Pons (tissue), 1 donor: ENCODE measurements at places on chromosomes 5 and 9.

GRCh38 chr9:99189887-99190596 lies 31.7 kb downstream of the ALG2 start:
- DNase-seq, result no peak

- no peak for DNase-seq
These were observed 17.2 kb downstream of the NKX2-5 start for GRCh38 chr5:173217626-173218397.

GRCh38 chr5:62077823-62078550 lies 228.0 kb upstream of the KIF2A start:
- no peak for DNase-seq

DNA sequence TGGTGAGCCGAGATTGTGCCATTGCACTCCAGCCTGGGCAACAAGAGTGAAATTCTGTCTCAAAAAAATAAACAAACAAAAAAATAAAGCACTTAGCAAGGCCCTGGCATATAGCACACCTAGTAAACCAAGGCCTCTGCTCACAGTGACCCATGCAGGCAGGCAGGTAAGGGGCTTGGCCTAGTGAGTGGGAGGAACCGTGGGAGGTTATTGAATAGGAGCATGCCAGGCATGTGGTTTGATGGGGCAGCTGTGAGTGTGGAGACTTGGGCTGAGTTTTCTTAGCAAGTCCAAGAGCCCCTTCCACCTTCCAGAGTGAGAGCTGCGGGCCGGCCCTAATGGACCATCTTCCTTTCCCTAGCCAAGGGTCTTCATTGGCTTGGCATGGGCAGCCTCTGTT lies 4.5 kb upstream of the NDST1 start:
- DNase-seq, result no peak

- no peak for DNase-seq
These were observed 19.5 kb downstream of the ADAMTS6 start for GRCh38 chr5:65462139-65462705.

GRCh38 chr5:156197042-156197635 lies 129.8 kb upstream of the SGCD start:
- DNase-seq, result no peak

- no peak for DNase-seq
These were observed 108.9 kb downstream of the WNK2 start for GRCh38 chr9:93292664-93293328.

- DNase-seq, result no peak
These were observed 38.7 kb downstream of the FTMT start for GRCh38 chr5:121890297-121890858.

DNA sequence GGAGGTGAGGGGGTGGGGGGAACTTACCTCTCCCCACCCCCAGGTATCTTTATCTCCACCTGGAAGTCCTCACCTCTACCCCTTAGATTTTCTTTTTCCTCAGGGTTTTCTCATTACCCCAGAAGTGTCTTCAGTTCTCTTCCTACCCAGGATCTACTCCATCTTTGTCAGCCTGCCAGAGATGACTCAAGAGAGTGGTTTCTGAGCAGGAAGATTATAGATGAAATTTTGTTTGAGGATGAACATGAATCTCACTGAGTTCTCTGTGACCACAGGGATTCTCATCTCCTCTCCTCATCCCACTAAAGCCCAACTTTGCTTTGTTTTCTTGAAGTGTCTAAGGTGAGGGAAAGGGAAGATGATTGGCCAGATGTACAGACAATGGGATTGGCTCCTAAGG lies 5.2 kb upstream of the HINT2 start:
- no peak for DNase-seq

DNA sequence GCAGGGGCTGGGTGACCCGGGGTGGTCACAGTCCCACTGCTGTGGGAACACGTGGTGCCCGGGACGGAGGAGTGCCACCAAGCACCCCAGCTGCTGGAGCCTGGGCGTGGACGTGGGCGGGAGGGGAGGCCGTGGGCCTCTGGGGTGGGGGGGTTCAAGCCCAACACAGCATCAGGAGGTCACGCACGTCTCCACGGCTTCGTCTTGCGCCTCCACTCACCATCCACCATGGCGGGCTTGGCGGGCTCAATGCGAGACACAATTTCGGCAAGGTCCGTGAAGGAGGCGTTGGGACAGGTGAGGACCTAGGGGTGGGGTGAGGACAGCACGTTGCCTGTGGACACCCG lies 2.2 kb upstream of the NSMF start:
- no peak for DNase-seq
